ENCODE measurements at places on chromosomes 16 and 17.

DNA sequence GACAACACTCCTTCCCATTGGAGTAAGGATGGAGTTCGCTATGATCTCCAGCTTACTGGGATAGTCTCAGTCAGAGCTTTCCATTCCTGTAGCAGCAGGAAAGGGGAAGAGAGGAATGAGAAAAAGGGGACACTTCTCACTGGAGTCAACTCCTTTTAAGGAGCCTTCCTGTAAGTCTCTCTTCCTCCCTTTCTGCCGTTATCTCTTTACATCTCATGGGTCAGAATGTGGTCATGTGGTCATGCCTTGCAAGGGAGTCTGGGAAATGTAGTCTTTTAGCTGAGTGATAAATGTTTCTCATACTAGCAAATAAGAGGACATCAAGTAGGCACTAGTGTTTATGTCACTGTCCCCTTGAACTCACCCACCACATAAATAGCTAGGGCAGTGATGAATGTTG is 227.3 kb downstream of the HAPSTR1 start:
- no peak for DNase-seq

- DNase-seq, result no peak
Observed at GRCh38 chr17:64277831-64278562, 14.9 kb upstream of the TEX2 start.

- DNase-seq, result no peak
Observed at GRCh38 chr16:27353853-27354252, 40.1 kb downstream of the IL4R start.

DNA sequence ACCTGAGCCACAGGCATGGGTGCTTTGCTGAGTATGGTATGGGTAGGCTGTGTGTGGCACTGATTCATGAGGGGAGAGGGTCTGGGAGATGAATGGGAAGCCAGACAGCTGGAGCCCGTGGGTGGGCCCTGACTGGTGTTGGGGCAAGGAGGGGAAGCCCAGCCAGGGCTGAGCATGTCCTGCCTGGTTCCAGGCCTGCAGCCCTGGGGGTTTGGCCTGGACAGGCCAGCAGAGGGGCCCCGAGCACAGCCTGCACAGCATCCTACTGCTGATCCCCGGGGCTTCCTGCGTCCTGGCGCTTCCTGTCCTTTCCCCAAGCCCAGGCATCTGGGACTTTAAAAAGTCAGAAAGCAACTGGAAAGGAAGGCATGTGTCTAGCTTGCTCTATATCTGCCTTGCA is 4.6 kb upstream of the MVD start:
- DNase-seq, result no peak

DNA sequence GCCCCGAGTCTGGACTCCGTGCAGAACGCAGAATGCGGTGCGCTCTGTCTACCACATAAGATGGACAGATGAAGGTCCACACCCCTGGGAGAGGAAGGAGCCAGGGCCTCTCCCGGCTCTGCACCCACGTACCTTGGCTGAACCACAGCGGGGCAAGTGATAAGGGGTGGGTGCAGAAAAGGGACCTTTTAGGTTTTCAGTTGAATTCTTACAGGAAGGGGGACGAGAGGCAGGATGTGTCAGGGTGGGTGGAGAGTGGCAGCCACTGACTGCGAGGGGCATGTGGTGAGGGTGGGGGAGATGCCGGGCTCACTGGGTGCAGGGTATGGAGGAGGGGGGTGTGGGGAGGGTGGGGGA is 372 bp downstream of the CD300A start:
- DNase-seq, result no peak

- DNase-seq, result peak; percentile 92
Observed at GRCh38 chr17:40331743-40332641, 23.0 kb downstream of the RARA start.

DNA sequence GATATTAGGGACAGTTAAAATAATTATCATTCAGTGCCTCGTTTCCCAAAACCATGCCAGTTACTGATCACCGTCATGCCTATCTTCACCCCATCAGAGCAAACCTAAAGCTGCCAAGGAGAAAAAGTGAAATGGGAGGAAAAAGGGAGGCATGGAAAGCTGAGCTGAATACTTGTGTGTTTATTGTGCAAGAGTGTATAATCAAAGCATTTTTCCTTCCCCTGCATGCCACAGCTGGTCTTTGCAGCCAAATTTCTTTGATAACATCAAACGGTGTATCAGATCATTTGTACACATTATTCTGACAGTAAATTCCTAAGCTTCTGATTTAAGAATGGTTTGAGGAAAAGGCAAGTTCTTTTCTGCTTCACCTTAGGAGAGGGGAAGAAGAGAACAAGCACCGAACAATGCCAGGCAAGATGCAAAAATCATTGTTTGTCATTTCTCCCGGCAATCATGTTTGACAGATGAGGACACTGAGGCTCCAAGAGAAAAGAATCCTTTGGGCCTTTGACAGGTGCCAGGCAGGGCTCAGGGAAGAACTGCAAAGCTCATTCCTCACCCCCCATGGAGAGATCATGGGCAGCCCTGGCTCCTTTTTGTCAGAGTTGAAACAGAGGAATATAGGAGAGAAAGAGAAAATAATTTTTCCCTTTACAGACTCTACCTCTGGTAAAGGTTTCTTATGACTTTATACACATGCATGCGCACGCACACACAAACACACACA is 51.4 kb upstream of the ARHGAP44 start:
- no peak for DNase-seq

DNA sequence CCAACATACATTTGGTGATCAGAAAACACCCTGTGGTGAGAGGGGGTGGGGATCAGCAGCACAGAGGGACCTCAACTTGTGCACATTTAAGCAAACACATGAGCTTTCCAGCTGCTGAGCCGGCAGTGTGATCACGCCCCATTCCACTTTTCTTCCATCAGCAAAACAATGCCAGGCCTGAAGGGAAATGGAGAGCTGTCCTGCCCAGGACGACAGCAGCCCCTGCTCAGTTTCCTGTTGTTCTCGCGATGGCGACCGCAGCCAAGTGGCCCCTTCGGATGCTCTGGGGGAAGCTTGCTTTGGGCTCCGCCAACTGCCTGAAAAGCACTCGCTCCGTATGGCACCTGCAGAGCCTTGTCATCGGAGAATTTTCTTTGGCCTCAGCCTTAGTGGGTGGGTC is 272.3 kb downstream of the FOXL1 start:
- no peak for DNase-seq

DNA sequence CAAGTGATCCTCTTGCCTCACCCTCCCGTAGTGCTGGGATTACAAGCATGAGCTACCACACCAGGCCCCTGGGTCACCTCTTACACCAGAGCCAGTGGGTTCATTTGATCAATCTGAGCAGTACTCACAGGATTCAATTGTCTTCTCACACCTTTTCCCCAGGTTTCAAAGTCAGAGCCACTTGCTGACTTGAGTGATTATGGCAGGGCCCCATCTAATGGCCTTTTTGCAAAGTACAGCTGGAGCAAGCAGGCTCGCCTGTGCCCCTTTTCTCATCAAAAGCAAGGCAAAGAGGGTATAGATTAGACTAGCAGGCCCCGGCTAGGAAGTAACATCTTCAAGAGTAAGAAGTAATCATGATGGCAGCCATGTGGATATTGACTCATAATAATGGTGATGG is 114.8 kb upstream of the NOL11 start:
- DNase-seq, result no peak

GRCh38 chr16:30644334-30644830 is 6.4 kb upstream of the PRR14 start:
- DNase-seq, result no peak

DNA sequence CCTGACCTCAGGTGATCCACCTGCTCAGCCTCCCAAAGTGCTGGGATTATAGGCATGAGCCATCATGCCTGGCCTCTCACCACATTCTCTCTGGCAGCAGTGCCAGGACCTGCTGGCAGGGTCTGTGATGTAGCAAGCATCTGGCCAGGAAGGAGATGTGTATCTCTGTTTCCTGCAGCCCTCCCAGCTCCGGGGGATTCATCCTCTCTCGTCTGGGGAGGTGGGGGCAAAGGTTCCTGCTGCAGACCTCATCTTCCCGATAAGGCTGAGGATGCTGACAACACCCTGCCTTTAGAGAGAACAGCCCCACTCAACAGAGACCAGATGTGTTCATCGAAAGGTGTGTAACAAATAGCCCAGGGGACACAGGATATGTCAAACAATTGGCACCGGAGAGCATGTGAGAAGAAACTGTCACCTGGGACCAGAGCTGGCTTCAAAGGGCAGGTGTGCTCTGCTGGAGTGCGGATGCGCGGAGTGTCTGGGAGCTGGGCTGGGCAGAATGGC is 54.8 kb upstream of the SEC14L1 start:
- DNase-seq, result no peak

- DNase-seq, result no peak
Observed at GRCh38 chr16:77679901-77680300, 42.4 kb upstream of the NUDT7 start.

- no peak for DNase-seq
Observed at GRCh38 chr16:79571903-79572535, 28.5 kb downstream of the MAF start.

DNA sequence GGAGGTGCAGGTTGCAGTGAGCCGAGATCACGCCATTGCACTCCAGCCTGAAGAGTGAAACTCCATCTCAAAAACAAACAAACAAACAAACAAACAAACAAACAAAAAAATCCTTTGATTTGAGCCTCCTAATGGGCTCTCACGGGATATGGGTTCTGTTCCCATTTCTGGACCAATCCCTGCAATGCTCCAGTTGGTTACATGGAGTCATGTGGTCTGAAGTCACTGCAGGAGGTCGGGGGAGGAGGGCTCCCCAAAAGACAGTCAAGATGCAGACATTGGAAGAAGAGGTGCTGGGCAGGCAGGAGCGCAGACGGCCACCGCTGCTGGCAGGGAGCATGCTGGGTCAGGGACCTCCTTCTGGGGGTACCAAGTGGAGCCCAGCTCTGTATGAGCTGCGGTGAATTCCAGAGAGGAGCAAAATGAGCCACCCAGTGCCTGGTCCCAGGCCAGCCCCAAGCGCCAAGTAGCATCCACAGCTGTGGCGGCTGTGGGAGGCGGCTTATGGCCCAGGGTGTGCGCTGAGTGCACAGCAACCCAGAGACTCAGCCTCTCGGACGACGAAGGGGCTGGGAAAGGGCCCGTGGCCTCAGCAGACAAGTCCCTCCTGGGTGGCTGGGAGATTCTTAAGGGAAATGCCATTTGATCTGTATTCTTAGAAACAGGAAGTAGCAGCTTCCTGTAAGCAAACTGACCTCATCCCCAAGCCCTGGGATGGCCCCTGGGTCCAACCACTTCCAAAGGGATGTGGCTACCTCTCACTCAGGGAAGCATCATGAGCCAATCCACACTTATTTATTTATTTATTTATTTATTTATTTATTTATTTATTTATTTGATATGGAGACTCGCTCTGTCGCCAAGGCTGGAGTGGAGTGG is 19.6 kb upstream of the ATP2A3 start:
- peak; percentile 60 for DNase-seq

DNA sequence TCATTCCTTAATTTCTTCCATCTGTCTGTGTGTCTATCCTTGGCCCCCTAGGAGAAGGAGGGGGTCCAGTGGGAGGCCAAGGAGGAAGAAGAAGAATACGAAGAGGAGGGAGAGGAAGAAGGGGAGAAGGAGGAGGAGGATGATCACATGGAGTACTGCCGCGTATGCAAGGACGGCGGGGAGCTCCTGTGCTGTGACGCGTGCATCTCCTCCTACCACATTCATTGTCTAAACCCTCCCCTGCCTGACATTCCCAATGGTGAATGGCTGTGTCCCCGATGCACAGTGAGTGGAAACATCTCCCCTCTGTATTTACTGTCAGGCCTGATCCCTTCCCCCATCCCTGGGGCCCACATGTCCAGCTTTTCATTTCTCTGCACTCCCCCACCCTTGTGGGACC is 6.3 kb downstream of the CHD3 start:
- DNase-seq, result no peak

DNA sequence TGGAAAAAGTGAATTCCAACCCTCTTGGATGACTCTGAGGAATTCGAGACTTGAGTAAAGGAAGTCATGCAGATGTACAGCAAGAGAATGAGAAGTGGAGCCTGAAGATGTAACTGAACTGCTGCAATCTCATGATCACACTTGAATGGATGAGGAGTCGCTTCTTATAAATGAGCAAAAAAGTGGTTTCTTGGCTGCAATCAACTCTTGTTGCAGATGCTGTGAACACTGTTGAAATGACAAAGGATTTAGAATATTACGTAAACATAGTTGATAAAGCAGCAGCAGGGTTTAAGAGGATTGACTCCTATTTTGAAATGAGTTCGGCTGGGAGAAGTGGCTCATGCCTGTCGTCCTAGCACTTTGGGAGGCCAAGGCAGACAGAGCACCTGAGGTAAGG is 25.5 kb downstream of the ASPA start:
- no peak for DNase-seq

DNA sequence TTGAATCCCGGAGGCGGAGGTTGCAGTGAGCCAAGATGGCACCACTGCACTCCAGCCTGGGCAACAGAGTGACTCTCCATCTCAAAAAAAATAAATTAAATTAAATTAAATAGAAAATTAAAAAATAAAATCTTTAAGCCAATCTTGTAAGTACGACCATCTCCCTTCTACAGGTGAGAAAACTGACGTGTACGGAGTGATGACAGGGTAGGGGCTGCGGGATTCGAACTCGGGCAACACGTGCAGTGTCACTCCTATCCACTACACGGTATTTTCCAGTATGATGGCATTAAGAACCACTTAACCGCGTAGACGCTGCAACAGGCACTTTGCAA is 762 bp downstream of the WDR59 start:
- DNase-seq, result no peak

DNA sequence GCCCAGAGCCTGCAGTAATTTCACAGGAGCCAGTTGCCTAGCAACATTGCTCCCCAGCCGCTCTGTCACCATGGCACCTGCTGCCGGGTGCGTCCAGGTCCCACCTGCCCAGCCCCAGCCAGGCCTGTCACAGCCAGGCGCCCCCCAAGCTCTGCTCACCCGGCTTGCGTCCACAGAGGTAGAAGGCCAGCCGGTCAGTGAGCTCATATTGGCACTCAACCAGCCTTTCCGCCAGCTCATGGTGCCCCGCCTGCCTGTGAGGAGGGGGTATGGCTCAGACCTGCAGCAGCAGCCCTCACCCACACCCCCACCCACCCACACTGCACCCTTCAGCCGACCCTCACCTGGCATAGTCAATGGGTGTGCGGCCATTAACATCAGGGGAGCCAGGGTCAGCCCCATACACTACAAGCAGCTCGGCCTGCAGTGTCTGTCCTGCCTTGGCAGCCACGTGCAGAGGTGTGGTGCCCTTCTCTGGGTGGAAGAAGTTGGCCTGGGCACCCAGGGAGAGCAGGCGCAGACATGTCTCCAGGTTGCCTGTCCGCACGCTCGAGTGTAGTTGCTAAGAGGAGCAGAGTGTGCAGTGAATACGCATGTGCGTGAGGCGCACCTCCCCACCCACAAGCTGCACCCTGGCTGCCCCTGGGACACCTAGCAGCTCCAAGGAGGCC is 7.7 kb downstream of the GIT1 start:
- no peak for DNase-seq

GRCh38 chr17:17535957-17536356 is 39.8 kb upstream of the RASD1 start:
- DNase-seq, result no peak

DNA sequence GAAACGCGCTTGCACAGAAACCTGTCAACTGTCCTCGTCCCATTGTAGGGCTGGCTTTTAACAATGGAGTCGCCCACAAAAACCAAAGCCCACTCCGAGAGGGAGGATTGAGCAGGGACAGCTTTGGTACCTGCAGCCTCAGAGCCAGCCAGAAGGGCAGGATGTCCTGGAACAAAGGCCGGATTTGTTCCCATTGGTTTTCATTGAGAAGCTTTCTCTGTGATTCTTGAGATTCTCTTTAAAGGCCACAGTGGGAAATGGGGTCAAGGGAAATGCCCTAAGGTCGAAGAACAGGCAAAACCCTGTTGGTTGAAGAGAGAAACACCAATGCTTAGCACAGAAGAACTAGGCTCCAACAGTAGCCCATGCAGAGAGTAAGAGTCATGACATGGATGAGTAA is 65.4 kb downstream of the C16orf78 start:
- no peak for DNase-seq

- DNase-seq, result no peak
Observed at GRCh38 chr17:66403846-66404556, 101.6 kb downstream of the PRKCA start.

Data from left forelimb (tissue), 1 donor.